ENCODE measurements at places on chromosomes 11 and 22.

- no peak for DNase-seq
Observed at GRCh38 chr11:64250415-64251015, 815 bp upstream of the PLCB3 start.

- no peak for DNase-seq
Observed at GRCh38 chr22:24841261-24841660, 35.2 kb downstream of the SGSM1 start.

DNA sequence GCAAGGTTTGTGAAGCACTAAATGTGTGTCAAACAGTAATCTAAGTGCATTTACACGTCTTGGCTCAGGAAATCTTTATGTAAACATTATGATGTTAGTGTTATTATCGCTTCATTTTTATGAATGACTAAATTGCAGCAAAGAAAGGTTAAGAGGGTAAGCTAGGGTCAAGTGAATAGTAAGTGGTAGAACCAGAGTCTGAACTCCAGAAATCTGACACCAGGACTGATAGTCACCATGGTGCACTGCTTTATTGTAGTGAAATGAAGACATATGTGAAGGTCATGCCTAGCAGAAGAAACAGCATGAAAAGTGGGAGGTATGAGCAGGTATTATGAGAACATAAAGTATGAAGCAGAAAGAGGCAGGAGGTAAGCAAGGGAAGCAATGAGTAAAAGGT is 368.7 kb upstream of the TENM4 start:
- DNase-seq = no peak

- DNase-seq = no peak
Observed at GRCh38 chr22:29804985-29805384, 33.1 kb downstream of the ASCC2 start.

DNA sequence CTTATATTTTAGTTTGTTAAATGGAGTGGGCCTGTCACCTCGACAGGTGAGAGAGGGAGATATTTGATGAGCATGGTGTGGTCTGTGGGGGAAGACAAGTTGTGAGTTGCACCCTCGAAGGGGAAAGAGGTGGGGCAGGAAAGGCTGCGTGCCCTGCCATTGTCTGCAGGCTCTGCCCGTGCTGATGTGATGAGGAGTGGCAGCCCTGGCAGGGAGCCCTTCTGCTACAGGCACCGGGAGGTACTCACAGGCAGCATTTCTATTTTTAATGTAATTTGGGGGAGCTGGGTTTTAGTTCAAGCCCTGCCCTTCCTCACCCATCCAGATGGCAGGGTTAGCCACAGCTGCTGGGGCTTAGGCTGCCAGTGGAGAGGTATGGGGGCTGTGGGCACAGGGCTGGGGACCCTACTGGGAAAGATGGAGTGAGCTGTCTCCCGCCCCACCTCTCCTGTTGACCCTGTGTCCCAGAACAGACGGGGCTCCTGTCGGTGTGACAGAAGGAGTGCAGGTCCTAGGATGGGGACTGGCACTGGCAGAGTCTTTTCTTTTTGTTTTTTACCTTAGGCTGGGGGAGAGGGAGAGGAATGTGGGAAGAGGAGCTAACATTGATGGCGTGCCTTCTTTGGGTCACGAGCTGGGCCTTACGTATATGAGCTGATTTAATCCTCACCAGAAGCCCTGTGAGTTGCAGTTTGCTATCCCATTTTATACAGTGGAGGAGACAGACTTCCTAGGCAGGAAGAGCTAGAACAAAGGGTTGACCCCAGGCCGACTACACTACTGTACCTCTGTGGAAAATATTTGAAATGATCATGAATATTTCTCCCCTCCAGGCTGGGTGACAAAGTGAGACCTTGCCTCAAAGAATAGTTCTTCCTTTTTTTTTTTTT is 51.6 kb downstream of the CEP164 start:
- DNase-seq = no peak

- DNase-seq = peak; percentile 9
Observed at GRCh38 chr11:60118338-60118737, 29.9 kb downstream of the MS4A2 start.

DNA sequence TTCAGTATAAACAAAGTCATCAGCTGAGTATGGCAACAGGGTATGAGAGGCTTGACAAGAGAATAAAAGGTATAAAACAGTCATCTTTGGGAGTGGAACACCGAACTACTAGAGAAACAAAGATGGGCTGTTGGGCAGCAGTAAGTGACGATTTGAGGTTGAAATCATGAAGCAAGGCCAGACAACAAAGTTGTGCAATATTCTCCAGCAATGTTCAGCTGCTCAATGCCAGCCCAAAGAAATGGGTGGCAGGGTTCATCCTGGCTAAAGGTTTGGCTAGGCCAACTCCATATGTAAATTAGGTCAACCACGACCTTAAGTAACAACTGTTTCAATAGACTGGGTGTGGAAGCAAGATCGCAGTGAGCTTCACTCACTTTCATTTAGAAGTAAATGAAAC is 6.2 kb downstream of the APIP start:
- no peak for DNase-seq

GRCh38 chr11:72058416-72059034 is 21.8 kb downstream of the NUMA1 start:
- DNase-seq = no peak

GRCh38 chr11:10858439-10859325 is 829 bp upstream of the ZBED5 start:
- peak; percentile 17 for DNase-seq
